SJSA1 (cell line): ENCODE measurements at places on chromosomes 2 and 18. TPM values are rescaled to one million over a fixed set of nuclear protein-coding genes. Genes with fewer than 3 reads are reported as not detected.

DNA sequence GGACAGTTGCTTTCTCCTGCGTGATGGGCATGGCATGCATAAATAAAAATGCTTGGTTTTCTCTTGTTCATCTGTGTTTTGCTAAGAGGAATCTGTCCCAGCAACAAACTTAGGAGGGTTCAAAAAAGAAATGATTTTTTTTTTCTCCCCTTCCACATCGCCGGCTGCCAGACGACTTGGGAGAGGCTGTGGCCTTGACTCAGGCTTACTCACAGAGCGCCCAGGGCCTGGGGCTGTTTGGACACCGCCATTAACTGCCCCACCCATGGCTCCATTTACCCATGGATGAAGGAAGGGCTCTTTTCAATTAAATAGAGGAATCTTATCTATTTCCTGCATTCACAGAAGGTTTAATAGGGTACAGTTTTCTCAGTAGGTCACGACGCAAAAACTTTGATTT is 22.3 kb upstream of the SERPINB5 start:
- DNase-seq, result no peak

- DNase-seq, result no peak
Observed at GRCh38 chr2:198517976-198518375, 713.6 kb downstream of the PLCL1 start.

Gene ABCB11
- not detected in 2 replicates for total RNA-seq

DNA sequence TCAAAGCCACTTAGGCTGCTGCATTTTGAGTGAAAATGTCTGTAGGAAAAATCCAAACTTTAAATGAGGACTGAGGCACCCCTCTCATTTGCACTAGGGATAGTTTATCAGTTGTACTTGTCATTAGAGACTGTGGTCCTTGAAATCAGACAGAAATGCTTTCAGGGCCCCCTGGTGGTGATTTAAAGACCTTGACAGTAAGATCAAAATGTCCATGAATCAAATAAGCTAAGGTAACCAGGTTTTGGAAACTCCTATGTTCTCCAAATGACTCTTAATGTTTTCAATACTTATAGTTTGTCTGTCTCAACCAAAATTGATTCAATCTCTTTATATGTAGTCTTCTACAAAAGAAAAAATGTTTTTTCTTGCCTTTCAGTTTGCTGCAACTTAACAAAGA is 28.8 kb upstream of the DDX18 start:
- DNase-seq, result no peak

DNA sequence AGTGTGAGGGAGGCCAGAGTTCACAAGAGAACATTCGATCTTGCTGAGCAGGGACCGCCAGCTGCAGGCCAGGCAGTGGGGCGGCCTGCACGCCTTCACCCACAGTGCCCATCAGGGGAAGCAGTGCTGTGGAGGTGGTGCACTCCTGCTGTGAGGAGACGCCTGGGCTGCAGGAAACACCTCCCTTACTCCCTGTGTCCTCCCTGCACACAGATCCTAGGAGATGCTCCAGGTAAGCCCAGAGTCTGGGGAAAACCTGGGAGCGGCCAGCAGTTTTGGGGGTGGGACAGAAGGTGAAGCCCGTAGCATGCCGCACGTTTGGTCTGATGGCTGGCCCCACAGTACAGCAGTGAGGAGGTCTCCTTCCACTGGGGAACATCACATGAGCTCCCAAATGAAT is 180.8 kb upstream of the RAB6C start:
- no peak for DNase-seq

- DNase-seq, result no peak
Observed at GRCh38 chr2:199734011-199734410, 117.0 kb downstream of the FTCDNL1 start.

DNA sequence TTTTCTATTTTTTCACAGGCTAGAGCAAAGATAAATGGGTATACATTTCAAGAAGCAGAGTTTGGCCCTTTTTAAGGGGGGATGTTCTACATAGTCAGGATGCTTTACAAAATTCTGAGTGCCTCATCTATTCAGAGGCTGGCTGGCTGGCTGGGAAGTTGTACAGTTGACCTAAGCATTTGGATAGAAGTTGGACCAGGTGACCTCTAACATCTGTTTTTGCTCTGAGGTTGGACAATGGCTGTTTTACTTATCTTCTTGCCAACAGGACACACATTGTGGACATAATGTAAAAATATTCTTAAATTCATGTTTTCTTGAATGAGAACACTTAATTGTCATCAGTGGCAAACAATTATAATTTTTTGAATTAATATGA is 205.4 kb downstream of the PTPRM start:
- DNase-seq, result no peak

Gene ZC3H15
- total RNA-seq, result 81.7 and 96.7 TPM in 2 replicates

GRCh38 chr2:71226965-71227560 is at the start of gene PAIP2B:
Gene PAIP2B, minus strand, starts transcription at chr2:71227103. Its CDS starts 24,514 bp downstream, at chr2:71202589.
- DNase-seq, result peak; percentile 99

DNA sequence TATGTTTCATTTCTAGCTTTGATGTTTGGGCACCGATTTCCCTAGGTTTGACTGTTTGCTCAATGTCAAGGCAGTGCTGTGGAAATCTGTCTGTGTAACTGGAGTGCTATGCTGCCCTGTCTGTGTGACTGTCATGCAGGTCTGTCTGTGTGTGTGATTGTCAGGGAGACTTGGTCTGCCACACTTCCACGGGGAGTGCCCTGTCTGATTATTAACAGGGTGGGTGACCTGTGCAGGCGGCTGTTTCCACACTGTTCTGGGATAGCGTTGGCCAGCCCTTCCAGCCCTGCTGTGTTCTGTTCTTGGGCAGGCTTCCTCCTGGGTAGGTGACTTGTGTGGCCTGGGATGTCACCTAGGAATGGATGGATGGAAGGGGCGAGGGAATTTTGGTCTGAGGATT is 85.3 kb downstream of the FHOD3 start:
- no peak for DNase-seq

- DNase-seq, result no peak
Observed at GRCh38 chr2:126449677-126450076, 206.3 kb upstream of the GYPC start.

GRCh38 chr2:155766342-155767115 is 566.0 kb downstream of the NR4A2 start:
- DNase-seq, result no peak

DNA sequence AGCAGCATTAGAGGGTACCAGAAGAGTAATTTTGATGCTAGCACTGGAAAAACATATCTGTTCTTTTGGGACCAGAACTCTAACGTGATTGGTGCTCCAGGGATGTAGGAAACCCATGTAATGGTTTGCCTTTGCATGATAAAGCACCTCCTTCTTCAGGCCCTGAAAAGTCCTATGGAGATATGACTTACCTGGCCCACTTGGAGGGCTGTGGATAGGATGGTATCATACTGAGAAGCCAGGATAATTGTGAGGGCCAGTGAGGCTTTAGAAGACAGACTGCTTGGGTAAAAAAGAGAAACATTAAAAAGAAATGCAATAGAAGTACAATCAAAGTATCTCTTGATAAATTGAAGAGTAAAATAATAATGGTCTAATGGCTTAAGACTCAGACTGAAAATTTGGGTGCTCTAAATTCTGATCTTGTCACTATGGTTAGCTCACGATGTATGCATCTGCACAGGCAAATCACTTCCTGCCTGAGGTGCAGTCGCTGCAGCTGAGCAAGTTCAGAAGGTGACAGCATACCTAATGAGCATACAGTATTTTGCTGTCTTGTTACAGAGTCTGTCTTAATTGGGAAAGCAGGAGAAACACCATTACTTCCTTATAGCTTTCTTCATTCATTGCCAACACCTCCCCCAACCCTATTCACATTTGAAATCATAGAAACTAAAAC is 371.5 kb downstream of the NUP35 start:
- no peak for DNase-seq
